ENCODE measurements at places on chromosomes 4 and X.

DNA sequence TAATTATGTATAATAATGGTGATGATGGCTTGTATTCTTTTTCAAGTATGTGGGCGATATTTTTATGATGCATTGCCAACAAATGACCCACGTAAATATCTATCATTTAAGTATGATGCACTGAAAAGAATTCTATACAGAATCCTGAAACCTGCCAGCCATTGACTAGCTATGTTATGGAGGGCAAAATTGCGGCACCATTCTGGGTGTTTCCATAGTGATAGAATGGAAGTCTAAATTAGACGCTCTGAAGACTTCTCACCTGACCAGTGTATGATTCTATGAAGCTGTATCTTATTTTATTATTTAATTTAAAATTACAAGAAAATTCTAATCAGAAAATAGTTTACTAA, 677 bp upstream of the CENPC start:
- no peak for DNase-seq

DNA sequence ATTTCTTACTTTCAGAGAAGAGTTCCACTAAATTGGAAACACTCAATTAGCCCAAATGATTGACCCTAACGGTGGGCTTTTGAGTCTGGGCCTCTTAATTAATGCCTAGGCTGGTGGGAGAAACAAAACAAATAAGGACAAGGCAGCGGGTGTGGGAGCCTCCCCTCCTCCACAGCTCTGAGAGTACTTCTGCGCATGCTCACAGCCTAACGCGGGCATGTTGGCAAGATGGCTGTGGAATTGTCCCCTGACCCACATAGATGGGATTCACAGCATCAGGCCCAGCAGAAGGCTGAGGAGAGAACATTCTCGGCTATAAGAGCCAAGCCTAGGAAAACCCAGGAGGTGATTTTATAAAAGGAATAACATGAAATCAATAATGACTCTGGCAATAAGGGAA, 230.1 kb downstream of the HS6ST2 start:
- no peak for DNase-seq

GRCh38 chr4:55435141-55435841, 39.5 kb downstream of the TMEM165 start:
- no peak for DNase-seq

DNA sequence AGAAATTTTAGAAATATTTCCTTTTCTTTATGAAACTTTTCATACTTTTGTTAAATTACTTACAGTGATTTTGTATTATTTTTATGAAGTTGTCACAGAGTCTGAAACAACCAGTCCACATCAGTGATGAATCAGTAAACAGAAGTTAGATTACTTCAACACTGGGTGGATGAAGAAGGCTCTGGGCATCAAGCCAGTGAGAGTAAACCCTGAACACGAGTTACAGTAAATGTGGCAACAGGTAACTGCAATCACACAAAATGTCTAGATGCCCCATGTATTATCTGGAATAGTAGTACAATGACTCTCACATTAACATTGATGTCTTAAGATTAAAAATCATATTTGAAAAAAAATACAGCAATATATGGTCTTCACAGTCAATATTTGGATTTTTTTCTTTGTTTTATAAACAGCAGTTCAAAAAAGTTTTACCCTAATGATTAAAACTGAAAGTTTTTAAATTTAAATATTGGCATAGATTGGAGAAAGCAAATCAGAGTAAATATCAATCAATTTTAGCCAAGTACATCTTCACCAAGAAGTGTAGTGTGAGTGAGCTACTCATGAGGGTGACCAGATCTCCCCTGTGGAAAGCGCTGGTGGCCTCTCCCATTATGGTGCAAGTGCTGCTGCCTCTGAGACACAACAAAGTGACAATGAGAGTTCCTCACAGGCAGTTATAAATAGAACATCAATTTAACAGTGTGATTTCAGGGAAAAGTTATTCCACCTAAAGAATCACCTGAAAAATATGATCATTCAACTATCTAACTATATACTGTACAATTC, 63.2 kb upstream of the UGT2B7 start:
- DNase-seq = no peak

- DNase-seq = no peak
Measured at GRCh38 chrX:20265726-20266681, 705 bp downstream of the RPS6KA3 start.
